ENCODE measurements at places on chromosomes 16 and 17.
A peak's percentile ranks its signal among the peaks of the same experiment; 100 is the strongest.

GRCh38 chr17:3727041-3727440 is 3.3 kb downstream of the HASPIN start:
- DNase-seq: no peak

- DNase-seq: no peak
Measured at GRCh38 chr17:57975044-57975443, 13.0 kb downstream of the VEZF1 start.

DNA sequence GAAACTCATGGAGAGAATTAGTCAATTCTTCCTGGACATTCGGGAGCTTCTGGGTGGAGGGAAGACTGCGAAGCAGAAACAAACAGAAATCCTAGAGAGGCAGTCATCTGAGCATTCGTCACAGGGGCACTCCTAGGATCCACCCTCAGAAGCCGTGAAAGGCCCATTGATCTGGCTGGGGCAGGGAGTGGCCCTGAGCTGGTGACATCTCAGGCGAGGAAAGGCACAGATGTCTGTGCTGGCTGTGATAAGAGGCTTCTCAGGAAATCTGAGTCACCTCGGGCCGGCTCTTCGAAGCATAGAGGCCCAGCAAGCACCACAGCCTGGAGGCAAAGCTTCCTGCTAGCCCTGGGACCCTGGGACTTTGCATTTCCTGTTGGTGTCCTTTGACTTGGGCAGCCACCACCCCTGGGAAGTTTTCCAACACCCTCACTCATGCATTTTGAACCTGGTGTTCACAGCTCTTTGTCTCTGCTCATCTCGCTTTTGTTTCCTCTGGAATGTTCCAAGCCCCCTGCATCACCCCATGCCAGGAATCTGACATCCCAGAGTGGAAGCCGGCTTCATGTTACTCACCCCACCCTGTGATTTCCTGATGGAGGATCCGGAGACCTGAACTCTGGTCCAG is 23.3 kb upstream of the CDRT4 start:
- DNase-seq: no peak

DNA sequence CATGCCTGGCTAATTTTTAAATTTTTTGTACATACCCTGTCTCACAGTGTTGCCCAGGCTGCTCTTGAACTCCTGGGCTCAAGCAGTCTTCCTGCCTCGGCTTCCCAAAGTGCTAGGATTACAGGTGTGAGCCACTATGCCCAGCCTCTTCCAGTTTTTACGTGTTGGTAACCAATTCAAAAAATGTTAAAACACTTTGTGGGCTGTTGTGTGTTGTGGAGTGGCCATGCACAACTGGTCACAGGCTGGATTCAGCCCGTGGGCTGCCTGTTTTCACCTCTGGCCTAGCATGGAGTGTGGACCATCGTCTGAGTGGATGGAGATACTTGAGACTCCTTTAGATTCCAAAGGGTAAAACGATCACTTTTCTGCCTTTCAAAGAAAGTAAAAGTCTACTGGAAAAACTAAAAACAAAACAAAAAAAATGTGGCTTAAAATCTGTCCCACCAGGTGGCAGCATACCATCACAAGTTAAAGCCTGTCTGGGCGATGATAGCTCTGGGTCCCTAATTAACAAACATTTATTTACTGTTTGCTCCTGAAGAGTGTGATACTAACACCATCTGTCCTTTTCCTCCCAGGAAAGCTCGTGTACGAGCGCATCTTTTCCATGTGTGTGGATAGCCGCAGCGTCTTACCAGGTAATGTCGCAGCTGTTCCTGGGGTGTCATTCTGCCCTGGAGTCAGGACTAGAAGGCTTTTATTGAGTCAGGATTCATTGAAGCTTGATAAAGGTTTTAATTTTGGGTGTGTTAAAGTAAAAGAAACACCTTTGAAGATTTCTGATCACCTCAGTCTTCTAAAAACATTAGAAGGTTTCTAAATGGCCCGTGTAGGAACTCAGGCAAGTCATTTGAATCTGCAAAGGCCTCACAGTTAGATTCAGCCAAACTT is 45.8 kb downstream of the VPS35L start:
- peak; percentile 27 for DNase-seq

GRCh38 chr16:23072084-23072599 is 77.1 kb downstream of the USP31 start:
- DNase-seq: no peak

DNA sequence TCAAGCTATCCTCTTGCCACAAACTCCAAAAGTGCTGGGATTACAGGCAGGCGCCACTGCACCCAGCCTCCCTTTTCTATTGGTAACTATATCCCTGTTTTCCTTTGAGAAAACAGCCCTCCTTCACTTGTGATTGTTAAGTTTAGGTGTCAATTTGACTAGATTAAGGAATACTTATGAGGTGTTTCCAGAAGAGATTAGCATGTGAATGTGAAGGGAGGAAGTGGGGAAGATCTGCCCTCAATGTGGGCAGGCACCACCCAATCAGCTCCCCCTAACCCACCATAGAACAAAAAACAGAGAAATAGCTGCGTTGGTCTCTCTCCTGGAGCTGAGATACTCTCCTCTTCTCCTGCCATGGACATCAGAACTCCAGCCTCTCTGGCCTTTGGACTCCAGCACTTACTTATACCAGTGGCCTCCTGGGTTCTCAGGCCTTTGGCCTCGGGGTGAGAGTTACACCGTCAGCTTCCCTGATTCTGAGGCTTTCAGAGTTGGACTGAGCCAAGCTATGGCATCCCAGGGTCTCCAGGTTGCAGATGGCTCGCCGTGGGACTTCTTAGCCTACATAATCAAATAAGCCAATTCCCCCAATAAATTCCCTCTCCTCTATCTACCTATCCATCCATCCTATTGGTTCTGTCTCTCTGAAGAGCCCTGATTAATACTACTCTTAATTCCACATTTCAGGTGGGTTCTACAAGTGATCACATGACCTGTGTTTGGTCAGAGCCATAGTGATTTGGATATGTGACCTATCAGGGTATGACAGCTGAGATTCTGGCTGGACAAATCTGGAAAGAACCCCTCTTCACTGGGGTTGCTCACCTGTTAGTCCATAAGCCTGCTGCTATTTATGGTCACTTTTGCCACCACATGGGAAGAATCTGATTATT is 12.0 kb upstream of the STAT3 start:
- no peak for DNase-seq
